Activated T-helper 17 cell treated with anti-CD3 and anti-CD28 coated beads, Interleukin-2, amount 50 U/mL, for 72 hours (primary cell): ENCODE measurements at places on chromosomes 3 and 15.
A peak's percentile ranks its signal among the peaks of the same experiment; 100 is the strongest.

DNA sequence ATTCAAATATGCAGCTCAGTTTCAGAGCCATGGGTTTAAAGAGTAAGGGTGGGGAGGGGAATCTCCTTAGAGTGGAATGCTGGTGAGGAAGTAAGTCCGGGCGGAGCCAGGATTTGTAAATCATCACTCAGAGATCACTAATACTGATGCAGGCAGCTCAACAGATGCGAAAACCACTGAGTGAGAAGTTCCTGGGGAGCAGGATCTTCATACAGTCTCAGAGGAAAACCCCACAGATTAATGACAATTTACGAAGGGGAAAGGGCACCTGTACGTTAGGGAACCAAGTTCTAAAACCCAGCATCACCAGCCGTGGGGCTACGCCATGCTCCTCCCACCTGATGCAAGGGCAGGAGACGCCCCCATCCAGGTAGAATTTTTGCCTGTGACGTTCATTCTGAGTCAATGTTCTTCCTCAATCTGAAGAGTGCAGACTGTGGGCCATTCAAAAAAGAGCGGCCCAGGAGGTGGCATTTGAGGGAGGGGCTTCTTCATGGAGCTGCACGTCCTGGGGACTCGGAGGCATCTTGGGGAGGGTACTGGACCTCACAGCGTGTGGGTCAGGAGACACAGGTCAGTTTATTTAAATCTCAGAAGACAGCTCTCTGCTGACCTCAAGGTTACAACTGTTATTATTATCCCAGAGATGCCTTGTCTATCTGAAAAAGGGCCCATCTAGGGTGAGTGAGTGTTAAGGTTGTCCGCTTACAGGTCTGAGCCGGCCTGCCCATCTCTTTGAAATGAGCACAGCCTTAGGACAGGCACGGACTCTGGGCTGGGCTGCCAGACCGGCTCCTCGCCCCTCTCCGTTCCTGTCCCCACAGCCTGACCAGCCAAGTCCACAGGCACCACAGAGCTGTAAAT lies 228.0 kb downstream of the XXYLT1 start:
- ATAC-seq: no peak

DNA sequence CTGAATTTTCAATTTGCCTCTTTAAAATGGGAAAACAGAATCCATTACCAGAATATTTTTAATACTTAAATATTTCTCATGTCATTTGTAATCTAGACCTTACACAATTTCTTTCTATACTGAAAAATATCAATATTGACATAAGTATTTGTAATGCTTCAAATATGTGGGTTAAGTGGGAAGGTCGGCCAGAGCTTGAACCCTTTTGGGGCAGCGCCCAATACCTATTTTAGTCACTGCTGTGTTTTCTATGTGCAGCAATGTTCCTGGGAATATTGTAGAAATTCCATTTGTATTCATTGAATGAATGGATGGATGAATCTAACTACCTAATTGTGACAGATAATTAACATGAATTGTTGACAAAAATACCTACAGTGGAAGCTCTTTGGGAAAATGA lies 459.7 kb upstream of the ZNF717 start:
- no peak for ATAC-seq

- no peak for ATAC-seq
These were observed 150.6 kb upstream of the ANKRD28 start for GRCh38 chr3:15948388-15948787.

DNA sequence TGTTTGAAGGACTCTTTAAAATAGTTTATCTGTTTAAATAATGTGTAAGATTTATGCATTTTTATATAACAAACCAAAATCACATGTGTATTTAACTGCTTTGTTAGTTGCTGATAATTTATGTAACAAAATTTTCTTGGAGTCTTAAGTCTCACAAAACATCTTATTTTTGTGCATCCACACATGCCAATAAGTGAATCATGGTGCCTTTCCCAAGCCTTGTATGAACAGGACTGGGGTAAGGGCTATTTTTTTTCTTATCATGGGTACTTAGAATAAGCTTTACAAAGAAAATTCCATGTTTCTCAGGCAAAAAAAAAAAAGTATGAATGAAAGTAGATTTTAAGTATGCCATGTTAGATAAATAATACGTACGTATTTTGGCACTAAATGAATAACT lies 132.9 kb upstream of the LRRFIP2 start:
- ATAC-seq: no peak

DNA sequence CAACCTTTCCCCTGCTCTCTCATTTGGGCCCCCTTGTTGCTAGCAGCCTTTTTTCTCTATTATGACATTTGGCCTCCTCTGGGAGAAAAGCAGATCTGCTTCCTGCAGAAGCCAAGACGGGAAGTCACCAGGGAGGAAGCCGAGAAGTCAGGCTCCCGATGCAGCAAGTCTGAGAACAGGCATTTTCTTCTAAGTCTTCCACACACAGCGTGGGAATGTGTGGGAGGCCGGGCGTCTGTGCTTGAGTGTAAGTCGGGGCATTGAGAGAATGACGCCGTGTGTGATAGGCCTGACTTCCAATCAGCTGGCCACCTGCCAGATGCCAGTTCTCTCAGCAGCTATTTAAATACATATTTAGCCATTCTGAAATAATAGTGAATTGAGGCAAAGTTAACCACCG lies 75.8 kb upstream of the FAM98B start:
- ATAC-seq: no peak

DNA sequence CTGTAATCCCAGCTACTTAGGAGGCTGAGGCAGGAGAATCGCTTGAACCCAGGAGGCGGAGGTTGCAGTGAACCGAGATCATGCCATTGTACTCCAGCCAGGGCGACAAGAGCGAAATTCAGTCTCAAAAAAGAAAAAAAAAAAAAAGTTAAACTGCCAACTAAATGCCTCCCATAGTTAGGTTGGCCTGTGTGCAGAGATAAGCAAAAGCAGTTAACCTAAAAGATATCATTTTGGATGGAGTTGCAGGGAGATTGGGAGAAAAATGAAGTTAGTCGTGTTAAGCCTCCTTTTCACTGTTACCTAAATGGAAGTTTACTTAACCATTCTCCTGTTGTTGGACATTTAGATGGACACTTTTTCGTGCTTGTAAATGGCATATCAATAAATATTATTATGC lies 11.4 kb upstream of the FETUB start:
- ATAC-seq: no peak

GRCh38 chr15:33314069-33314468 lies 3.3 kb downstream of the RYR3 start:
- no peak for ATAC-seq

DNA sequence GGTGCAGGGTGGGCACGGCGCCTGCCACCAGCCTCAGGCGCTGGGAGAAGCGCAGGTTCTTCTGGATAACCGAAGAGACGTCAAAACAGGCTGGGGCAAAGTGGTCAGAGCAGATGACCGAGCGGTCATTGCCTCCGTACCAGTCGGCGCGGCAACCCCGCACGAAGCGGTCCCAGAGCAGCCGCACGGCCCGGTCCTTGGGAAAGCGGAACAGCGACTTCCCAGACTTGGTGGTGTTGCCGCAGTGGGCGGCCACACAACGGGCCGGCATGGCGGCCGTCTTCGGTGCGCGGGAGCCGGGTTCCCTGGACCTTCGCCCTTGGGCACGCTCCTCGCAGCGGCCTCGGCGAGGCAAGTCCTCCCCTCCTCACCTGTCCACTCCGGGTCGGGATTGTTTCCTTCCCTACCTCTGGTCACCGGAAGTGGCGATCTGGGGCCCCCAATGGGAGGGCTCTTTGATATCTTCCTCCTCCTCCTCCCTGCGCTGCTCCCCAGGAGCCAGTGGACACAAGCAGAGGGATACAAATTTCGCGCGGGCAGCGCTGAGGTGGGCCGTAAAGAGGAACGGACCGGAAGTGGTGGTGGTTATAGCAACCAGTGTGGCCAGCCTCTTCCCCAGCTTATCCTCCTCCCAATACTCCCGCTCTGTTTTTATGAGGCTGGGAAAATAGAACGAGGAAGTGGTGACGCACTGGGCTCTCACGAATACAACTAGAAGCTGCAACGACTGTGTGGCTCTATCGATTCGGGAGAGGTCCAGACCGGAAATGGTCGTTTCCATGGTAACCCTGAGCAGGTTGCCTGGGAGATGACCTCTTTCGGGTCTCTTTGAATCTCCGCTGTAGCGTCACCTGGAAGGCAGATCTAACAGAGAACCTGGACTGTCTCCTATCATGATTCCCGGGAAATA lies at the start of the genes LRRC49 and THAP10:
Gene LRRC49 (plus strand): TSS at position 825 of the 910 bp plus-strand sequence. CDS start 69 bp downstream, at position 894.
Gene THAP10 (minus strand): TSS at position 432 of the 910 bp plus-strand sequence. CDS start 161 bp downstream, at position 271.
- ATAC-seq: peak; percentile 92

- ATAC-seq: no peak
These were observed 1.8 kb downstream of the HYAL3 start for GRCh38 chr3:50297384-50297775.

DNA sequence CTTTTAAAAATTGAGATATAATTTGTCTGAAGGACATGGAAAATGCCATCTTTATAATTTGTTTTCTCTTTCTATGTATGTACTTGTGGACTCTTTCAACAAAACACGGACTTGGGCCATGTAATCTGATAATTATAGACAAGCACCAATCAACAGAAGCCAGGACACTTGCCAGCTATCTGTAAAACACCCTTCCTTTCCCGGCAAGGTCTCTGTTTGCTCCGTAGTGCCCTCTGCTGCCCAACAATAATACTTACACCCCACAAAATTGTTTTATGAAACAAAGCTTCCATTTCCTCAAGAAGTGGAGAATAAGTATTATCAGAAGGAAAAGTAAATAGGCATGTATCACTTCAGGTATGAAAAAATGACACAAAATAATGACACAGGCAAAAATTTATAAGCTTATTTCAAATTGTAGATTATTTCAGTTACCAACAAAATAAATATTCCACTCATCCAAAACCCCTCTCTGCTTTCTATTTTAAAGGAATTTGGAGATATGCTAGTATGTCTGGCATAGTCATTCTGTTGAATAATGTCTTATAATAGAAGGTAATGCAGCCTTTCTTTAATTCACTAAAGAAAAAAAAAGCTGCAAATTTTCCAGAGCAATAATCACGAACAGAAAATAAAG lies 32.8 kb downstream of the MYH15 start:
- peak; percentile 56 for ATAC-seq

GRCh38 chr15:81887912-81888311 lies 157.9 kb downstream of the MEX3B start:
- no peak for ATAC-seq

- ATAC-seq: no peak
These were observed 276.6 kb upstream of the GADL1 start for GRCh38 chr3:31170932-31171670.

- no peak for ATAC-seq
These were observed 760.4 kb downstream of the ZPLD1 start for GRCh38 chr3:103195216-103195615.

- ATAC-seq: no peak
These were observed 61.0 kb downstream of the ATP8B4 start for GRCh38 chr15:50057905-50058639.

GRCh38 chr3:127438951-127439350 lies 151.1 kb upstream of the PRR20G start:
- ATAC-seq: no peak

- ATAC-seq: no peak
These were observed 90.0 kb upstream of the ADPGK start for GRCh38 chr15:72873379-72874233.

DNA sequence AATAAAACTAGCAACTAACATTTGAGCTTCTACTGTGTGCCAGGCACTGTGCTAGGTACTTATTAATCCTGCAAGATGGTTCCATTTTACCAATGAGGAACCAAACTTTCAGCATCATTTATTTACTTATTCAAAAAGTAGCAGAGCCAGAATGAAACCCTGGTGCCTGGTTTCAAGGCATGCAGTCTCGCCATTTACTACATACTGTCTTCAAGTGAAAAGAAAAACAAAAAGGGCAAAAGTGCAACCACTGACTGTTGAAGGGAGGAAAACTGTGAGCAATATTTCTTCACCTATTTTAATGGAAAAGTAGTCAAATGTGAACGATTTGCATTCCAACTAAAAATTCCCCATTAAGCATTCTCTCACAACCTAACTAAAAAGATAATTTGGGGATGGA lies 8.7 kb downstream of the DCUN1D1 start:
- ATAC-seq: no peak
